Omental fat pad (tissue), 4 donors: ENCODE measurements at places on chromosomes 5 and 9.

- DNase-seq = no peak
Observed at GRCh38 chr9:14056316-14056861, 257.6 kb downstream of the NFIB start.

- no peak for DNase-seq
Observed at GRCh38 chr5:135149229-135149955, 115.4 kb upstream of the PITX1 start.

DNA sequence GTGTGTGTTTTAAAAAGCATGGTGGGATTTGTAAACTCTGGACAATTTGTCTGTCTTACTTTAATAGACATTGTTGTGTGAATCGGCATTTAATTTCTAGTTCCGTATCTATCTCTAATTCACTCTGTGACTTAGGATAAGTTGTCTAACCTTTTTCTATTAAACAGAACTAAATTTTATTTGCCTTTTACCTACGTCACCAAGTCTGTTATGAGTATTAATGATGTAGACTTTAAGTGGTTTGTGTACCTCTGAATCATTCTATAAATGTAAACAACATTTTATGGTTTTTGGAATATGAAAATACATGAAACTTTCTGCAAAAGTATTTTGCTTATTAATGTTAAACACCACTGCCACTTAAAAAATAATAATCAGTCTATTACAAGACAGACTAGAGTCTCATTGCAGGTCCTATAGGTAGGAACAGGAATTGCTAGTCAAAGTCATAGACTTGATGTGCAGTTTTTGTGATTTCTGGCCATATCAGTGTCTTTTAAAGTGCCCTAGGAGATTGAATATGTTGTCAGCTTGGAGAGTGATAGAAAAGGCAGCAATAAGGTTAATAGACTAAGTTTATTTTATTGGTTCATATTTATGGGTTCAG is 5.6 kb downstream of the RBM27 start:
- DNase-seq = no peak

- DNase-seq = no peak
Observed at GRCh38 chr9:120923620-120924328, 2.8 kb downstream of the TRAF1 start.

DNA sequence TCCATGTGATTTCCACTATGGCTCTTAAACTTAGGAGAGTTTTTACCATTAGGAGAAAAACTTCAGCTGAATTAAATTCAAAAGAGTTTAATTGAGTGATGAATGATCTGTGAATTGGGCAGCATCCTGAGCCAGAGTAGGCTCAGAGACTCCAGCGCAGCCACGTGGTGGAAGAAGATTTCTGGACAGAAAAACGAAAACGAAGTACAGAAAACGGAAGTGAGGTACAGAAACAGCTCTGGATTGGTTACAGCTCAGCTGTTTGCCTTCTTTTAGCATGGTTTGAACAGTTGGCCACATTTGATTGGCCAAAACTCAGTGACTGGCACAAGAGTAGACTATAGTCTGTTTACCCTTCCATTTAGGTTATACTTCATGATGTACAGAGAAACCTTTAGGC is 69.2 kb upstream of the PLPP1 start:
- DNase-seq = no peak

GRCh38 chr9:21995006-21995665 is 545 bp downstream of the CDKN2B-AS1 start:
- no peak for DNase-seq

- no peak for DNase-seq
Observed at GRCh38 chr9:121280715-121281613, 13.0 kb downstream of the GSN start.

DNA sequence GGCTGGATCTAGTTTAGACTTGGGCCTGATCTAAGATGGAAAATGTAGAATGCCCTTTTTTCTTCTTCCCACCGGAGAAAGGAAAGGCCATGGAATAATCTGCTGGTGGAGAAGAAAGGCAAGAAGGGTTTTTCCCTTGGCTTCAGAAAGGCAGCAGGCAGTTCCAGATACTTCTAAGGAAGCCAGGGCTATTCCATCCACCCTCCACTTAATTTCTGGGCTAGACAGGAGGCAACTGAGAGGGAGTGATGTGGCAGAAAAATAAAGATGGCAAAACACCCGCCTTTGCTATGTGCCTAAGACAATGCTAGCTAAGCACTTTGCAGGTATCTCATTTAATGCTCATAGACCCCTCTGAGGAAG is 9.9 kb downstream of the MYOZ3 start:
- DNase-seq = no peak

DNA sequence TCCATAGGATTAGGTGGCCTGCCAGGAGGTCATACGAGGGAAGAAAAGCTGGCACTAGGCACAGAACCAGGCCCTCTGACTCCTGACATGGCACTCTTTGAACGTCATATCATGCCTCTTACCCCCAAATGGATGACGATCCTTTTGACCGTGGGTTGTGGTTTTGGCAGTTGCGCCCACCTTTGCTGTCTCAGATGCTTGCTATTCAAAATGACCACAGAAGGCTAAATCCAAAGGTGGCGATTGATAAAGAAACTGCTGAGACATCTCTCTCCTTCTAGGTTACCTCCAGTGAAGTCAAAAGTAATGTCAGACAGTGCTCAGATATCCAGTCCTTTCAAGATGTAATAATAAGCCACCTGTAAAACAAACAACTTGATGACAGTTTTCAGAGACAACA is 385.0 kb downstream of the EFNA5 start:
- no peak for DNase-seq

DNA sequence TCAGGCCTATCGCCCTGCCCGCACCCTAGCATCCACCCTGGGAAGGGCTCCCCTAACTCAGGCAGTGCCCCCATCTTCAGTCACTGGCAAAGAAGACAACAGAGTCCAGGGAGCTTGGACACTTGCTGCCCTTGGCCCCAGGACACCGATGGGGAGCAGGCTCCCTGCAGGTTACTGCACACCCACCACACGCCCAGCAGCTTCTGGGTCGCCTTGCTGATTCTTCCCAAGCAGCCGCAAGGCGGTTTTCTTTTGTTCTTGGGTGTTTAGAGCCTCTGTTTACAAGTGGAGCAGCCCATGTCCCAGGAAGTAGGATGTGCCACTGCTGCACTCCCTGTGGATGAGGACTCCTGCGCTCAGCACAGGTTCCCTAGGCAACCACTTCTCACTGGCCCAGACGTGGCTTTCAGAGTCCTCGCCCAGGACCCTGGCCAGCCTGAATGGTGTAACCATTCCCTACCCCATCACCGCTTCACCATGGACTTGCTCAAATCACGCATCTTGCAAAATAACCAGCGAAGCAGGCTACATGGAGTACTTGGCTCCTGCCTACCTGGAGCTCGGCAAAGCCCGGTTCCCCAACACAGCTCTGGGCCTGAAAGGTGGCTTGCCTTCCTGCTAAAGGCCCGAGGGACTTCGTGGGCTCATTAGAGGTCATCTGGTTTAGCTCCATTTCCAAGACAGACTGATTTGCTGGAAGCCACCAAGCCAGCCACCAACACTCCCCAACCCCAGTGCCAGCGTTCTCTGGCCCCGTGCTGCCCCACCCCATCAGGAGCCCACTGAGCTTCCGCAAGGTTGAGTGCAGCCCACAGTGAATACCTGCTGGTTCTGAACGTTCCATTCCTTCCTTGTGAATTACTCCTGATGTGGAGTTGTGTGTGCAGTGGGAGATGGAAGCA is 60.0 kb downstream of the PSMB7 start:
- DNase-seq = no peak

DNA sequence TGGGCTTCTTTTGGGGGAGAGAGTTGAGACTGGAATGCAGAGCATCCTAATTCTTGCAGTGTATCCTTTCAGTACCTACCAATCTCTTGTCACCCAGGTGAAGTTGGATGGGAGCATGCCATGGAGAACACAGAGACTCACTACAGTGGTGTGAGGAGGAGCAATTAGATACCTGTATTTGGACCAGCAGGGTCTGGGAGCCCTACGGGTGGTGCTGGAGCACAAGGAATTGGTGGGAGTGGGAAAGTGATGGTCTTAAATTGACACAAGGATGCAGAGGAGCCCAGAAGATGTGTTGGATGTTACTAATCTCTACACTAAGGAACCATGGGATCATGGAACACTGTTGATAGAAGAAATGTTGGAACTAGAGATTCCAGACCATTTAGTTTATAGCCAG is 212.7 kb downstream of the CHSY3 start:
- DNase-seq = no peak

DNA sequence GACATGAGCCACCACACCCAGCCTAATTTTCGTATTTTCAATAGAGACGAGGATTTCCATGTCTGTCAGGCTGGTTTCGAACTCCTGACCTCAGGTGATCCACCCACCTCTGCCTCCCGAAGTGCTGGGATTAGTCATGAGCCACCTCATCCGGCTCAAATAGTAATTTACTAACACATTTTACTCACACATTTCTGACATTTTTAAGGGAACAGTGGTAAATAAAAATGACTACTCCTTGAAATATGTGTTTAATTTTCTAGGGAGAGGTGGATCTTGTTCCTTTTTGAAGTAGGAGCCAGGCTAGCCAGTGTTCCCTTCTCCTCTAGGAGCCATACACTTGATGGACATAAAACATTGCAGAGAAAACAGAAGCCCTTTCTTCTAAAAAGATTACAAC is 55.2 kb upstream of the ERBIN start:
- no peak for DNase-seq

GRCh38 chr9:20593537-20593936 is 28.8 kb downstream of the MLLT3 start:
- DNase-seq = no peak

GRCh38 chr5:150429410-150429873 is 16.7 kb upstream of the CD74 start:
- no peak for DNase-seq

DNA sequence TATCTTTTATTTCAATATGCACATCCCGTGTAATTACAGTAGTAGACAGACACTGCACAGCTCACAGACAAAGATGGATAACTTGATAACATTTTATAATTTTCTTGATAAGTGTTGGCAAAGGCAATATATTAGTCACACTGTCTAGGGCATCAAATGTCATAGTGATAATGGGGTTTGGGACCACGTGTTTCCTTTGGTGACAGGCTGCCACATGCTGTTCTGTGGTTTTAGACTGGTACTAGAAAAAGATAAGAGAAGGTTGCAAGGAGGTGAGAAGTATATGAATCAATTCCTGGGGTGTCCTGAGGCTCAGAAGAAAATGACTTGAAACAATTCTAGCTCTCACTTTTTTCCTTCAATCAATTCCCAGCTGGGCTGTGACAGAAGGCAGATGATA is 258.8 kb upstream of the CHD1 start:
- DNase-seq = no peak

- DNase-seq = no peak
Observed at GRCh38 chr9:97905228-97905627, 17.1 kb downstream of the TRMO start.

- no peak for DNase-seq
Observed at GRCh38 chr9:93126825-93127368, 7.2 kb downstream of the NINJ1 start.

DNA sequence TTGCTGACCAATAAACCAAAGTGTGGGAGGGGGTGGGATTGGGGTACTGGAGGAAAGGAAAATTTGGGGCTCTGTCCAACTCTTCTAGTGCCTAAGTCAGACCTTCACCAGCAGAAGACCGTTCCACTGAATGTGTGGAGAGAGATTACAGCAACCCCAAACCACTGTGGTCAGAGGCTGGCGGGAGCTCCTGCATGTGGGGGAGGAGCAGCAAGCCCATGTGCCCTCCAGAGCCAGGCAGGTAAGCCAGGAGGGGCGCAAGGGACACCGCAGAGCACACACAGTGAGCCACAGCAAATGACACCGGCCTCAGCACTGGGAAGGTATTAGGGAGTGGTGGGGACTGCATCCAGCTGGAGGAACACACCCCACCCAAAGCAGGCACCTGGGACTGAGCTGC is 62.9 kb downstream of the SMIM23 start:
- DNase-seq = no peak

GRCh38 chr5:20972419-20972925 is 984.5 kb upstream of the CDH18 start:
- no peak for DNase-seq

DNA sequence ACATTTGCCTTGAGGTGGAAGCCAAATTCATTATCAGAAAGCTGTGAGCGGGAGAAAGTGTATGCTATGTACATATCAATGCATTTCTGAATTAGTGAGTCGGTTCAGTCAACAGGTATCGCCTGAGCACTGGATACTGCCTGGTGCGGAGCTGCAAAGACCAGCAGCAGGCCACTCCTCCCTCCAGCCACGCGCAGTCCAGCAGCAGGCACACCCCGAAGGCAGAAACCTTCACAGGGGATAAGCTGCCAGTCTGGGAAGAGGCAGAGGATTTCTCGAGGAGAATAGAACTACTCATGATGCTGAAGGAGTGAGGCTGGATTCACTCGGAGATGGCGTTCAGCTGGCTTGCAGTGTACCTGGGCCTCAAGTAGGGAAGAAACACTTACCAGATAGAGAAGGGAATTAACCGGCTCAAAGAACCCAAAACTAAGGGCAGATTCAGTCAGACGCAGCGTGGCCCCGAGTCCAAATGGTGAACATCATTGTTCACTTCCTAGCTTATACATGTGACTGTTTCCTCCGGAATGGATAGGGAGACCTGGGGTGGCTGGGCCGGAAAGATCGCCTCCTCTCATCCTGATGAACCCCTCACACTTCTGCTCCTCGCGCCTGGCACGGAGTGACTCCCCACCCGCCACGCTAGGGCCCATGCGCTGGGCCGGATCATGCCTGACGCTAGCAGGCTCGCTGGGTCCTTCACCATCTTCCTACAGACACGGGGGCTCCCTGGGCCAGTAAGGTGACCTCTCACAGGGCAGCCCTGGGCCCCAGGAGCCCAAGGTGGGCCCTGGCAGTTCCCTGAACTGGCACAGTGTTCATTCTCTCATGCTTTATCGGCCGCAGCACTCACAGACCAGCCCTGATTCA is 78.1 kb upstream of the SPATA31C2 start:
- DNase-seq = no peak

- DNase-seq = no peak
Observed at GRCh38 chr5:137752905-137753690, 1.1 kb downstream of the HNRNPA0 start.

DNA sequence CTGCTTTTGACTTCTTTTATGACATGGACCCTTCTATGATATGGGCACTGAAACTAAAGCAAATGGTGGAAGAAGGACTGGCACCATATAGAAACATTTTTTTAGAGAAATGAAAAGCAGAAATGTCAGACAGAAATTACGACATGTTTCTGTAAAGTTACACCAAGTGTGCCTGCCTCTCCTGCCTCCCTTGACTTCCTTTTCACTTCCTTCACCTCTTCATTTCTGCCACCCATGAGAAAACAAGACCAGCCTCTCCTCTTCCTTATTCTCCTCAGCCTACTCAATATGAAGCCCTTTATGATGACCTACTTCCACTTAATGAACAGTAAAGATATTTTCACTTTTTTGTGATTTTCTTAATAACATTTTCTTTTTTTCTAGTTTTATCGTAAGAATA is 44.5 kb downstream of the ERCC6L2 start:
- DNase-seq = no peak

DNA sequence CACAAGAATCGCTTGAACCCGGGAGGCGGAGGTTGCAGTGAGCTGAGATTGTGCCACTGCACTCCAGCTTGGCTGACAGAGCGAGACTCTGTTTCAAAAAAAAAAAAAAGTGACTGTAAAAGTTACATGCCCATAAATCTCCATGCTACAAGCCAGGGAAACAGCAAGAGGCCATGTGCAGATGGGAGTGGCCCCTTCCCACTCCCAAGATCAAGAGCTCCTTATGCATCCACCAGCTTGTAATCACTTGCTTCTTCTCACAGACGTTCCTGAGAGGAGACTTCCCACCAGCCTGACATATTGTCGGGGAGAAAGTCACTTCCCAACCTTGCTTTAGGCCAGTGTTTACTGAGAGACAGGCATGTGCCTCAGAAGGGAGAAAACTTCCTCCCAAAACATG is 45.6 kb upstream of the N4BP3 start:
- no peak for DNase-seq
